ENCODE measurements at places on chromosomes 6 and 20.

DNA sequence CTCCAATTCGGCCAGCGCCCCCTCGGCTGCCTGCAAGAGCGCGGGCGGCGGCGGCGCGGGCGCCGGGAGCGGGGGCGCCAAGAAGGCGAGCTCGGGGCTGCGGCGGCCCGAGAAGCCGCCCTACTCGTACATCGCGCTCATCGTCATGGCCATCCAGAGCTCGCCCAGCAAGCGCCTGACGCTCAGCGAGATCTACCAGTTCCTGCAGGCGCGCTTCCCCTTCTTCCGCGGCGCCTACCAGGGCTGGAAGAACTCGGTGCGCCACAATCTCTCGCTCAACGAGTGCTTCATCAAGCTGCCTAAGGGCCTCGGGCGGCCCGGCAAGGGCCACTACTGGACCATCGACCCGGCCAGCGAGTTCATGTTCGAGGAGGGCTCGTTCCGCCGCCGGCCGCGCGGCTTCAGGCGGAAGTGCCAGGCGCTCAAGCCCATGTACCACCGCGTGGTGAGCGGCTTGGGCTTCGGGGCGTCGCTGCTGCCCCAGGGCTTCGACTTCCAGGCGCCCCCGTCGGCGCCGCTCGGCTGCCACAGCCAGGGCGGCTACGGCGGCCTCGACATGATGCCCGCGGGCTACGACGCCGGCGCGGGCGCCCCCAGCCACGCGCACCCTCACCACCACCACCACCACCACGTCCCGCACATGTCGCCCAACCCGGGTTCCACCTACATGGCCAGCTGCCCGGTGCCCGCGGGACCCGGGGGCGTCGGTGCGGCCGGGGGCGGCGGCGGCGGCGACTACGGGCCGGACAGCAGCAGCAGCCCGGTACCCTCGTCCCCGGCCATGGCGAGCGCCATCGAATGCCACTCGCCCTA is 963 bp downstream of the FOXF2 start:
- no peak for DNase-seq

- peak; percentile 60 for DNase-seq
Observed at GRCh38 chr6:130381459-130382380, 15.9 kb downstream of the TMEM200A start.

DNA sequence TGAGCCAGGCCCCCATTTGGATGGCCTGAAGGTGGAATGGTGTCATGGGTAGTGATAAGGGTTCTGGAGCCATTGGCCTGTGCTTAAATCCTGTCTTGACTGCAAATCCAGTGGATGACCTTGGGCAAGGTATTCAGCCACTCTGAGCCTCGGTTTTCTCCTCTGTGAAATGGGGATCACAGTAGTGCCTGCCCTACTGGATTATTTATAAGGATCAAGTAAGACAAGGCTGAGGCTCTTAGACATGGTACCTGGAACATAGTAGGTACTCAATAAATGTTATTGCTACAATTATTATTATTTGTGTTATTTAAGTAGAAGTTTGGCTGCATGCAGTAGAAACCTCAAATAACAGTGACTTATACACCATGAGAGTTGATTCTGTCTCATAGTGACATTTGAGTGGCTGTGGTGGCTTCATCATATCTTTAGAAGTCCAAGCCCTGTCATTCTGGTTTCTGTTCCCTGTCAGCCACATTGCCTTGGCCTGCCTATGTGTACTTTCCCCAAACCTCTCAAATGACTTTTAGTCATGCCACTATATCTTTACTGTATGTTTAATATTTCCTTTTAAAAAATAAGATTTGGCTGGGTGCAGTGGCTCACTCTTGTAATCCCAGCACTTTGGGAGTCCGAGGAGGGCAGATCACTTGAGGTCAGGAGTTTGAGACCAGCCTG is 37.6 kb upstream of the CHMP4B start:
- DNase-seq = no peak

- no peak for DNase-seq
Observed at GRCh38 chr6:159836718-159837490, 36.8 kb downstream of the PNLDC1 start.

- DNase-seq = no peak
Observed at GRCh38 chr6:24252280-24252679, 105.6 kb downstream of the DCDC2 start.

DNA sequence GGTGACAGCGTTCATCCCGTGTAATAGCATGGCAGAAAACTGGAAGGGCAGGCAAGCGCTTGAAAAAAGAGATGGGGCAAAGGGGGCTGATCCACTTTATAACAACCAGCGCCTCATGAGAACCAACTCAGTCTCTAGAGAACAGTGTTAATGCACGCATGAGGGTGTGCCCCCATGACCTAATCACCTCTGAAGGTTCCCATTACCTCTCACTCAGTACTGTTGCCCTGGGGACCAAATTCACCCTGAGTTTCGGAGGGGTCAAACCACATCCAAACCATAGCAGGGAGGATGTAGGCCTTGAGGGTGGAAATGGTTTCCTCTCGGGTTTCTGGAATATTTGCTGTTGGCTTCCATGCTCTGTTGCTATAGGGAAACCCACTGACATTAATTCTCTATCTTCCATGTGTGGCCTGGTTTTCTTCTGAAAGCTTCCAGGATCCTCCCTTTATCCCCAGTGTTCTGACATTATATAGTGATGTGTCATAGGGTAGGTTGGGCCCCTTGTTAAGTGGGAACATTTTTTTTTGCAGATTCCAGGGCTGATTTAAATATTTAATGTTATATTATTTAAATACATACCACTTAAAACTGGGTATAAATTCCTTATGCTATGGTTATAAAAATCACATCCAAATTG is 65.2 kb downstream of the PPP1R14C start:
- DNase-seq = no peak

GRCh38 chr20:48983423-48984400 is 62.2 kb downstream of the ARFGEF2 start:
- DNase-seq = no peak

DNA sequence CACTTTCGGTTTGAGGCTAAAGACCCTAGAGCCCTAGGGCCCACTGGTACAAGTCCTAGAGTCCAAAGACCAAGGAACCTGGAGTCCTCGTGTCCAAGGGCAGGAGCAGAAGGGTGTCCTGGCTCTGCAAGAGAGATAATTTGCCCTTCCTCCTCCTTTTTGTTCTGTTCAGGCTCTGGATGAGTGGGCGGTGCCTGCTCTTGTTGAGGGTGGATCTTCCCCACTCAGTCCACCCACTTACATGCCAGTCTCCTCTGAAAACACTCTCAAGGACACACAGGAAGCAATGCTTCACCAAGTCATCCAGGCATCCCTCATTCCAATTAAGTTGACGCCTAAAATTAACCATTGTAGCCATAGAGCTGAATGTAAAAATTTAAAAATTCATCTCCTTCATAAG is 102.1 kb downstream of the UST start:
- no peak for DNase-seq

GRCh38 chr6:125212377-125212776 is 58.8 kb downstream of the TPD52L1 start:
- DNase-seq = no peak

GRCh38 chr6:43547222-43547621 is 28.6 kb downstream of the XPO5 start:
- no peak for DNase-seq

GRCh38 chr6:132888701-132889100 is 74.3 kb downstream of the RPS12 start:
- DNase-seq = no peak

- DNase-seq = peak; percentile 45
Observed at GRCh38 chr6:33860706-33861474, 57.1 kb upstream of the MLN start.

DNA sequence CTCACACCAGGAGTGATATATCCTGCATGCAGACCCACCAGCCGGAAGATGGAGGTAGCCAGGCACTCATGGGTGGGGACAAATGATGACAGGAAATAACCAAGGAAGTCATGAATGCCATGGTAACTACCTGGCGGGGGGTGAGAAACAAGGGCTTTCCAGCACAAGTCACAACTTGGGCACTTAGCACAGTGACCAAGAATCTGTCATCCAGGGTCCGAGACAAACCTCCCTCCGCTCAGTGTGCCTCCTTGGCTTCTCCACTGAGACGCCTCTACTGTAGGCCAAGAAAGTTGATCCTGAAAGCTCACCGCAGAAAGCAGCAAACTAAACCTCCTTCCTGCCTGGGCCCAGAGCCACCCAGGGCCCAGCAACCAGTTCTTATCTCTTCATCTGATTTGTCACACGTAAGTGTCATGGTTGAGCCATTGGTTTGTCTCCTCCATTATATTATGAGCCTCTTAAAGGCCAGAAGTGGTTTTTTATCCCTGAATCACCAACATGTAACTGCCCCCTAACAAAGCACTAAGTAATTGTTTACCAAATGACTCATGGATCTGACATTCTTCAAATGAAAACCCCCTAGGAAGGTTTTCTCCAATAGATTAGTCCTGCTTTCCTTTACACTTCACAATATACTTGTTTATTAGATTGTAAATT is 84.3 kb upstream of the TAB2 start:
- DNase-seq = peak; percentile 81

All from CD4-positive, alpha-beta T cell treated with Interleukin-2 at 100 ng/mL for 4 hours (primary cell).